ENCODE measurements at places on chromosomes 13 and 19.

- no peak for DNase-seq
Measured at GRCh38 chr13:97904059-97904458, 49.4 kb upstream of the IPO5 start.

- no peak for DNase-seq
Measured at GRCh38 chr13:37884674-37885073, 15.1 kb upstream of the TRPC4 start.

- peak; percentile 47 for DNase-seq
Measured at GRCh38 chr19:19540715-19541515, 2.9 kb downstream of the CILP2 start.

DNA sequence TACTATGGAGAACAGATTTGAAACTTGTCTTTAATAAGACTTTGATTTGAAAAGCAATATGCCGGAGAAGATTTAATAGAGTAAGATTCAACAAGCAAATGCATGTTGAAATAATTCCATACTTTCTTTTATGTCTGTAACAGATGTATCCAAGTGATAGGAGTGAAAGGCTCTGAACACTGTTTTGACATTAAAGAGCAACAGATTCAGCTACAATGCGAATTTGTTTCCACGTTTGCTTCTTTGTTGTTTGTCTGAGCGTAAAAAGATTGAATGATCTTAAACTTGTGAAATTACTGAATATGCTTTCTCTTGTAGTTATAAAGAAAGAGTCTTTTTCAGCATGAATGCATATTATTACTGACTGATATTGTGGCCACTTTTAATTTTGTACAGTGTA, 2612.9 kb downstream of the PCDH9 start:
- no peak for DNase-seq
